Inflammatory macrophage treated with lipopolysaccharide for 1 hour (primary cell): ENCODE measurements at places on chromosomes 11 and 22.

DNA sequence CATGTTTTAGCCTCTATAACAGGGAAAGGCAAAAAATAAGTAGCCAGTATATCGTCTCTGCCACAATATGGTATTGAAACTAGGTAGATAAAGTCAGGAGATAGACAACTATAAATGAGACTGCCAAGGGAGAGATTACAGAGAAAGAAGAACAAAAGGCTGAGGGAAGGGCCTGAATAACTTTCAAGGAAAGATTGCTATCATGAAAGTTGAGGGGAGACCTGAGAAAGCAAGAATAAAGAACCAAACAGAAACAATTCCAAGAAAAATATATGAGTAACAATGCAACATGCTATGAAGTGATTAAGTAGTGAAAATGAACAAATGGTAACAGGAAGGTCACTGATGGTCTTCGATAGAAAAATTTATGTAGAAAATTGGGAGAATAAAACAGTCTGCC, 690.1 kb downstream of the METTL15 start:
- DNase-seq, result no peak

GRCh38 chr11:1990872-1991578, 6.6 kb downstream of the H19 start:
- no peak for DNase-seq

DNA sequence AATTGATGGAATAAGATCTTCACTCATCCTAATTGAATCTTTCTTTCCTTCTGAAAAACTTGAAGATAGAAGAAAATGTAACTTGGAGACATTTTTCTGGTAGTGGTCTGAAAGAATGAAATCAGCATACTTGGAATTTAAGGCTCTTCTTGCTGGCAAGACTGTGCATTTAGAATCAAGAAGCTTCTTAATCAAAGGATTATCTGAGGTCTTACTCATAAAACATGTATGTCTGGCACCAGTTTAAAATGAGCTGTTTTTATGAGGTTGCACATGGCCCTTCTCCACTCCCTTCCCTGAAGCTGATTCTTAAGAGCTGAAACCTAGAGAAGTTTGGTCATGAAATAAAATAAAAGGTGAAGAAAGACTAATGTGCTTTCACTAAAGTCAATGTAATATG, 77.3 kb downstream of the ARHGEF12 start:
- DNase-seq, result no peak

DNA sequence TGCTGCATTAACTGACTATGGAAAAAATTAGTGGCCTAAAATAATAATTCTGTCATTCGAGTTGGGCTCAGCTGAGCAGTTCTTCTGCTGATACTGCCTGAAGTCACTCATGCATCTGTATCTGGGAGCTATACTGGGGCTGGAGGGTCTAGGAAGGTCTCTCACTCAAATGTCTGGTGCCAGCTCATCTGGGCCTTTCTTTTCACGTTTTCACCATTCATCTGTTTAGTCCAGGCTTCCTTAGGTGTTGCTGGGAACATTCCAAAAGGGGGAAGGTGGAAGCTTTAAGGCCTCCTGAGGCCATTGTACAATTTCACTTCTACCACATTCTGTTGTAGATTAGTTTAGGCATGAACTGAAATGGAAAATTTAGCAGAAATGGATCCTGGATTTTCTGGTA, 28.0 kb downstream of the YAP1 start:
- DNase-seq, result no peak

DNA sequence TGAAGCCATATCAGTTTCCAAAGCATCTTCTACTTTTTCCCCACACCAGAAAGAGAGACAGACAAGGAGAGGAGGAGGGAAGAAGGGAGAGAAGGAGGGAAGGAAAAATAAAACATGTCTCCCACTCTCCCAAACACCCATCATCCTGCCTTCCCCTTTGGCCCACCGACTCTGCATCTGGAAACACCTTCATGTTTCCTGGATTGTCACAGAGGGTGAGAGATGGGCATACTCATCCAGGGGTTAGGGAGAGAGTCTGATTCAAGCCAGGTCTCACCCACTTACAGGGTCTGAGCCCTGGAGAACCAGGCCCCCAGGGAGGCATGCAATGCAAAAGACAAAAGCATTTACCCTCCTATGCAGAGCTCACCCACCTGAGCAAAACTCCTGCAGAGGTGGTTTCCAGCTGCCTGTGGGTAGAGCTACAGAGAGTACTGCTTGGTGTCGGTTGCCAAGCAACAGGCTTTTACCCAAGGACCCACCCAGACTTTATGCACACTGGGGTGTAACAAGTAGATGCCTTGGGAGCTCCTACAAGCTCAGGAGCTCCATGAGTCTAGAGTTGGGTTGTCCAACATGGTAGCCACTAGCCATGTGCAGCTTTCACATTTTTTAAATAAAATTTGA, 33.4 kb downstream of the MN1 start:
- DNase-seq, result no peak
